Esophagus mucosa (tissue), 1 donor: ENCODE measurements at places on chromosomes 4 and X.

- ATAC-seq: no peak
Measured at GRCh38 chr4:15653420-15653819, 1.7 kb downstream of the FBXL5 start.

DNA sequence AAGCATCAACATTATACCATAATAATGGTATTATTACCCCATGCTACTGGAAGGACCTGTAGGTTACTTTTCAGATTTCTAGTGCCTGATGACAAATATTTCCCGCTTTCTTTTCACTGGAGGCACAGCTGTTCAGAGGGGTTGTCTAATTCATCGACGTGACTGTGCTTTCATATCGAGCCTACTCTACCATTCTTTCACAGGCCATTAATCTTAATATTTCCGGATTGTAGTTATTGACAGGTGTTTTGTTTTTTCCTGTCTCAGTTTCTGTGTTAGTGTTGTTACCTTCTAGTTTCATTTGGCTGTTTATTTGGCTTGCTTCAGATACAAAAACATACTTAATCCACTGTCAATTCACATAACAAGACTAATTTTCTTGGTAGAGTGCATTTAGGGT lies 330.9 kb downstream of the SPOCK3 start:
- ATAC-seq: no peak

DNA sequence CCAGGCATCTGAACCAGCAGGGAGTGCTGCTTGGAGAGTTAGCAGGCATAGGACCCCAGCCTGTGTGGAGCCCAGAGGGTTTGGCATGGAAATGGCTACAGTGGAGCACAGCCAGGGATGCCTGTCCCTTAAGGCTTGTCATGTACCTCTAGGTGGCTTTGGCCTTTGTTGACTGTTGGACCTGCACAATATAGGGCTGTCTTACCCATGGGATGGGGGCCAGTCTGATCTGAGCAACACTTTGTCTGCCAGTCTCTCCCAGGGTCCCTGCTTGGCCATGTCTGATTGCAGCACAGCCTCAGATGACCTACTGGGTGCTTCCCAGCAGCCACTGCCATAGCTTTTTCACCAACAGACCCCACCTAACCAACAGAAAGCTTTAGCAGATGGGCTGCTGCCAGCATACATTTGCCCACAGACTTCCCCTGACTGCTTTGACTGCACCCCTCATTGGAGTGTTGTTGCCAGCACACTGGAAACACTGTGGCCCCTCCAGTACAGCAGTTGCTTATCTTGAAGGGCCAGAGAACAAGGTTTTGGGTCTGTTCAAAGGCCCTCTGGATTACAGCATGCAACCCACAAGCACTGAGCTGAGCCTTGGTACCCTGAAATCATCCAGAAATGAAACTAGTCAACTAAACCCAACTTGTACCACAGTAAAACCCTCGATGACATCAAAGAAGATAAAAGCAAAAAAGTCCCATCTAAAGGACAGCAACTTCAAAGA lies 22.1 kb downstream of the ANAPC10 start:
- ATAC-seq: no peak

GRCh38 chr4:168598191-168598590 lies 101.3 kb downstream of the PALLD start:
- ATAC-seq: peak; percentile 17

GRCh38 chr4:113584407-113585150 lies 177.0 kb downstream of the CAMK2D start:
- no peak for ATAC-seq

DNA sequence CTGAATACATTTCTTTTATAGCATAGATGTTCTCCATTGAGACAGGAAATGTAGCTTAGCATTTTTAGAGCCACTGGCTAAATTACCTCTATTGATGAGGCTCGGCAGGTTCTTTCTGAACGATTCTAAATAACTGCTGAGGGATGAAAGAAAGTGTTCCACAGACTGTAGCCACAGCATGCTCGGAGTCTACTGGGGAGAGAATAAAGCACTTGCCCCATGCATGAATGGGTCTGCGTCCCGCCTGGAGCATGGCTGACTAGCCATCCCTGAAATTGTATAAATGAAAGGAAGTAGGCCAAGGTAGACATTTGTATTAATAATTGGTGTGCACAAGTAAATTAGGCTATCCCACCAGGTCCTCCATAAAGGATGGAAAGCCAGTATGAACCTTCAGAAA lies 269.8 kb downstream of the COL25A1 start:
- ATAC-seq: no peak

- no peak for ATAC-seq
Measured at GRCh38 chr4:26194764-26195163, 126.0 kb upstream of the RBPJ start.

DNA sequence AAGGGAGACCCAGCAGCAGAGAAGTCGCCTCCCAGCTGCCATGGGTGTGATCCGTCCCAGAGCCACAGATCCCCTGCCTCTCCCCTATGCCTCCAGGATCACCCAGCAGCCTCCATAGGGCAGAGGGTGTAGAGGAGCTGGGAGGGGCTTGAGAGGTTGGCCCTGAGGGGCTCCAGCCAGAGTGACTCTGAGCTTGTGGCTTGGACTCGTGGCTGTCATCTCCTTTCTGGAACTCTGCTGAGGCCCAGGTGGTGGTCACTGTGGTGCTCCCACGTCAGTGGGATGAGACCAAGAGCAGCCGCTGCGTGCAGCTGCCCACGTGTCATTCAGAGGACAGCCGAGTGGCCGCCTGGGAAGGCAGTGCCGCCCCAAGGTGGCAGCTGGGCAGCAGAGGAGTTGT lies 4.2 kb downstream of the TACC3 start:
- no peak for ATAC-seq

DNA sequence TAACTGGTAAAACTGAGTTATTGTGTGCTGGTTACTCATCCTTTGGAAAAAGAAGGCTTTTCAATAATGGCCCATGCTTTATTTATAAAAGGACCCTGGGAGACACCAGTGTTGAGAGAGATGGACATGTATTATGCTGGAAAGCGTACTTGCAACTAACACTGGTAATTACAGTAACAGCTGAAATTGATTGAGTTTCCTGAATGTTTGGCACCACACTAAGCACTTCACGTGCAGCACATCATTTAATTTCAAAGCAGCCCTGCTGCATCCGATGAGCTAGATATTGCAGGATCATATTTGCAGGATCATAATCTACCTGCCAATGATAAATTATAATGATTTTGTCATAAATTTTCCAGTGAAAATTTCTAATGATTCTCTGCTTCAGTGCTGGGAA lies 81.5 kb downstream of the QRFPR start:
- ATAC-seq: no peak

- peak; percentile 31 for ATAC-seq
Measured at GRCh38 chr4:16794816-16795445, 103.5 kb downstream of the LDB2 start.

DNA sequence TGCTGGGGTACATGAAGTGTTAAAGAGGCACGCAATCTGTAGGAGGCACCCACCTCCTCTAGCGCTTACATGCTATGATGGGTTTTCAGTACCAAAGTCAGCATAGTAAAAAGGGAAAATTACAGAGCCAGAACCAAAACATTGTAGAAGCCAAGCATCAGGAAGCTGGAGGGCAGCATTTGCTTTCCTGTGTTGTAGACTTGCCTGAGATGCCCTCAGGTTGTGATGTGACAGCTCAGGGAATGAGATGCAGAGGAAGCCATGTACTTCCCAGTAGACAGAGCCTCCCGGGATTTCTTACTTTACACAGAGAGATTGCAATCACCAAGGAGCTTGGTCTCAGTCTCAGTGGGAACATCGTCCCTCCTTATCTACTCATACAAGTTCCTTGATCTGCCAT lies 161.5 kb downstream of the ARAP2 start:
- ATAC-seq: no peak

DNA sequence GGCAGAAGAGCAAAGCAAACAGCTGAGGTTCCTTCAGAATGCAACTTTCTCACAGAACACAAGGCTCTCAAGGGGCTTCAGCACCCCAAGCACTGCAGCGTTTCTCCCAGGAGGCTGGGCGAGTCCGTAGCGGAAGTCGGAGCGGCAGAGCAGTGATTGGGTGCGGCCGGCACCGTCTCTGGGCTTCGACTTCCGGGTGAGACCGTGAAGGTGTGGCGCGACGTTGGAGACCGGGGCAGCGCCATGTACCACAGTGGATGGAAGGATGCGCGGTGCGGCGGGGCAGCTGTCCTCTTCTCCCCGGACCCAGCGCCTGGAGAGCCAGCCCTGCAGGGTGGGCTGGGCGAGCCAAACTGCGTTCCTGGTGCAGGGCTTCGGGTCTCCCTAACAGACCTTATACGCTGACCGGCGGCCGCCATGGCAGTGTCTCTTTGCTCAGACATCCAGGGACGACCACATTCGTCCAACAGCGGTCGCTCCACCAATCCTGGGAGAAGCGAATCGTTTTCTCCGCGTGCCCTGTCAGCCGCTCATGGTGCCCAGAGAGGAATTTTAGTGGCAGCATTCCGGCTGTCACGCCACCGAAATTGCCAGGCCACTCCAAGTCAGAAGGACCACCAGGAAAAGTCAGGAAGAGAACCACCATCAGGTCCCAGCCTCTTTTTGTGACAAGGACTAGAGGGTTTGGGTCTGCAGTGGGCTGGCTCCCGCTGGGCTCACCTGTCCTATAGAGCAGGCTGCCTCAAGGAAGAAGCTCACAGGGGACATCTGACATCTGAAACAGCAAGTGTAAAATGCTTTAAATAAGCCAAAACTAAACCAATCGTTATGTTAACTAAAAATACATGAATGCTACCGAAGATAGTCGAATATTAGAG lies 20.5 kb downstream of the TRIM61 start:
- peak; percentile 95 for ATAC-seq

DNA sequence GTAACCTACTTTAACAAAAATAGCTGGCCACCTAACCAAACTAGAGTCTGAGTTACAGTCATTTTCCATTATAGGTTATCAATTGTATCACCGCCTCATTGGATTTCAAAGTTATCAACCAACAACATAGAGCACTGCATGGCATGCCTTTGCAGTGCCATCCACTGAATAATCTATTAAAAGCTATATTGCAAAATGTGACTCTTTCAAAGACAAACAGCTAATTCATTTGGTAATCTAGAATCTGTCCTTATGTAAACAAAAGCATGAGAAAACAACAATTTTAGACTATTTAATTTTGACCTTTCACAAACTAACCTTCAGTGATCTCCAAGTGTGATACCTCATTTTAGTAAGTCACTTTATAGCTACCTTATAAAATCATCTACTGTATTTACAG lies 144.2 kb upstream of the SH3RF1 start:
- ATAC-seq: no peak

GRCh38 chr4:107278791-107279483 lies 242.8 kb upstream of the DKK2 start:
- no peak for ATAC-seq

- no peak for ATAC-seq
Measured at GRCh38 chr4:33160126-33160525, 2440.0 kb downstream of the PCDH7 start.

DNA sequence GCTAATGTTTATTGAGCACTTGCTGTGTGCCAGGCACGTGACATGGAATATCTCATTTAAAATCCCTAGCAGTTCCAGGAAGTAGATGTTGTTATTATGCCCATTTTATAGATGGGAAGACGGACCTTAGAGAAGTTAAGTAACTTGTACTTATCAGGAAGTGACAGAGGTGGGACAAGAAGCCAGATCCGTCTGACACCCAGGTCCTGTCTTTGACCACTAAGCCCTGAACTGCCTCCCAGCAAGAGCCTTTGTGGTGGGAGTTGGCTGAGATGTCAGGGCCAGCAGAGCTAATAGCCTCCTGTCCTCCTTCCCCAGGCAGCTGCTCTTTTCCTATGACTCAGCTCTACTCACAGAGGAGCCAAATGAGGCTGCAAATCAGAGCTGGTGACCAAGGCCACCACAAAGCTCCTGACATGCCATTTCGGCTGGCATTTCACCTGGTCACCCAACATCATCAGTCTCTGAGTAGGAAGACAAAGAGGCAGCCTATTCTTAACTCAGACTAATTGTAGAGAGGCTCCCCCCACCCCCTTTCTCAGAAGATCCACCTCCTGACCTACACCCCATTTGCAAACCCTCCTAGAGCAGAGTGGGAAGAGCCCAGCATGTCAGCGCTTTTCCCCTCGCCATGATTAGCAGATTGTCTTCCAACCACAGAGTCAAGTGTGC lies 175.1 kb upstream of the KIT start:
- no peak for ATAC-seq

- no peak for ATAC-seq
Measured at GRCh38 chr4:151948351-151949016, 187.7 kb upstream of the GATB start.

DNA sequence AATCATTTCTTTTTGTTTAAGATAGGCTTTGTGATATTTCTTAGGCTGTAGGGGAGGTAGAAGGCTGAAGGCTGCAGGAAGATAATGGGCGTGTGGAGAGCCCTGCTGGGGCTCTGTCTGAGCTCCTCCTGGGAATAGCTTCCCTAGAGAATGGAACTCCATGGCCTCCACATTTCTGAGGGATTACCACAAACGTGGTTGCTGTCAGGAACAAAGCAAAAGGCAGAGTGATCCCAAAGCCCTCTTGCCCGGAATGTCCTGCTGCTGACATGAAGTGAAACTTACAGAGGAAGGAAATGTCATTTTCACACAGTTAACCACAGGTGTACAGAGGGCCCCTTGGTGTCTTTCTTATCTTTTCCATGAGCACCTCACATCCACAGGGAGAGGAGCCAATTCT lies 89.3 kb downstream of the DDIT4L start:
- no peak for ATAC-seq

DNA sequence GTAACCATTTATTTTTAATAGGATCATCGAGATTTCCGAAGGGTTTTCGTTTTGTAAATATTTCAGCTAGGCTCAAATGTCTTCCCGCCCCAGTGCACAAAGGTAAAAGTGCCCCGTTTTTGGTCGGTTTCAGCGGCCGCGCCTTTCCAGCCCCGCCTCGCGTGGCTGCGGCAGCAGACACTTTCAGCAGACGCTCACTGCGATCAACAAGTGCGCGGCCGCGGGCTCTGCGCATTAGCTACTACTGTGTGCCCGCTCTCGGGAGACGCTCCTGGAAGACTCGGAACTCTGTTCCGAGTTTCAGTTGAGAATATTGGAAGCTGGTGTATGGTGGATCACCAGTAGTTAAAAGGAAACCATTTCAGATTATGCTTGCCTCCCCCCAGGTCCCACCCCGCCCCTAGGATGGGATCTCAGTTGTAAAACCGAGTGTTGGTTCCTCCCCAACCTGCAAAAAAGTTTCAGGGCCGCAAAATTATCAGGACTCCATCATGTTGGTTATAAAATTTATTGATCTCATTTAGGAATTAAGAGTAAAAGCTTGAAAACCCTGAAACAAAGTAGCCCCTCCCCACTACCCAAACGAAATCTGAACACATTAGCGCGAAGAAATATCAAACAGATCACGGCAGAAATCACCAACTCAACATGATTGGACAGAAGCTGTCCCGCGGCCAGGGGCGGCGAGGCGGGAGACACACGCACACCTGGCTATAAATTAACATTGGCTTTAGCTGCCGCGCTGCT lies 2.2 kb downstream of the SOX3 start:
- no peak for ATAC-seq
